Upper lobe of right lung (tissue), 1 donor: ENCODE measurements at places on chromosomes 16 and 17. TPM values are rescaled to one million over a fixed set of nuclear protein-coding genes. Genes with fewer than 3 reads are reported as not detected.
A peak's percentile ranks its signal among the peaks of the same experiment; 100 is the strongest.

- no peak for DNase-seq
These were observed 10.7 kb downstream of the CYBC1 start for GRCh38 chr17:82439829-82440365.

GRCh38 chr17:64146418-64147109 is 16.6 kb upstream of the ERN1 start:
- peak; percentile 82 for DNase-seq

DNA sequence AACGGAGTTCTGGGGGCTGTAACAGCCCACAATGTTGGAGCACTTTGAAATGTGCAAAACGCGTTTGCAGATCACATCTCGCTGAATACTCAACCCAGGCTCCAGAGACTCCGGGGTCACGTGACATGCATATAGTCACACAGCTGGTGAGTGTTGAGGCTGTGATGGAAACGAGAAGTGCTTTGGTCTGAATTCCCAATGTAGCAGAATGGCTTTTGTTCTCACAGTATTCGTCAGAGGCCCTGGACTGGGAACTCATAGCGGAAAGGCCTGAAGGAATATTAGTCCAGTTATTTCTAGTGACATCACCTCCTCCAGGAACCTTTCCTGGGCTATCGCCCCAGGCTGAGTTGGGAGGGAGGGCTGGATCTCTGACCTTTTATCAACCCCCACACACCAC is 95.8 kb upstream of the CRHR1 start:
- DNase-seq, result no peak

DNA sequence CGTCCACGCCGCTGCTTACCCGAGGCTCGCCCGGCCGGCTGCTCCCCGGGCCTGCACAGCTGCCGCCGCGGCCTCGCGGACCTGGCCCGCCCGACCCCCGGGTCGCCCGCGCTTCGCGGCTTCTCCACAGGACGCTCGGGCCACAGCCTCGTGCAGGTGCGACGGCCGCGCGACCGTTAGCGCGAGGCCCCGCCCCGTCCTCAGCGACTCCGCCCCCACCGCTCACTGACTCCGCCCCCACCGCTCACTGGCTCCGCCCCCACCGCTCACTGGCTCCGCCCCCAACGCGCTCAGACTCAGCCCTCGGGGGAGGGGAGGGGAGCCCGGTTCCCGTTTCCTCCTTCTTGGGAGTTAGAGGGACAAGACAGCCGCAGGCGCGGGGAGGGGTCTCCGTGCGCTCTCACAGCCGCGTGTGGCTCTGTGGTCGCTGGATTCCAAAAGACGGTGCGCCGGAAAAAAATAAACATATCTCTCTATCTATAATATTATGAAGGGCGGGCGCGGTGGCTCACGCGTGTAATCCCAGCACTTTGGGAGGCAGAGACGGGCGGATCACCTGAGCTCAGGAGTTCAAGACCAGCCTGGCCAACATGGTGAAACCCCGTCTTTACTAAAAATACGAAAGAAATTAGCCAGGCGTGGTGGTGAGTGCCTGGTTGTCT is at the start of gene MEIOB:
Gene MEIOB (minus strand): TSS at position 191 of the 662 bp plus-strand sequence. CDS start 3,989 bp downstream, outside the sequence.
- peak; percentile 70 for DNase-seq

Gene ZACN
- not detected for total RNA-seq

DNA sequence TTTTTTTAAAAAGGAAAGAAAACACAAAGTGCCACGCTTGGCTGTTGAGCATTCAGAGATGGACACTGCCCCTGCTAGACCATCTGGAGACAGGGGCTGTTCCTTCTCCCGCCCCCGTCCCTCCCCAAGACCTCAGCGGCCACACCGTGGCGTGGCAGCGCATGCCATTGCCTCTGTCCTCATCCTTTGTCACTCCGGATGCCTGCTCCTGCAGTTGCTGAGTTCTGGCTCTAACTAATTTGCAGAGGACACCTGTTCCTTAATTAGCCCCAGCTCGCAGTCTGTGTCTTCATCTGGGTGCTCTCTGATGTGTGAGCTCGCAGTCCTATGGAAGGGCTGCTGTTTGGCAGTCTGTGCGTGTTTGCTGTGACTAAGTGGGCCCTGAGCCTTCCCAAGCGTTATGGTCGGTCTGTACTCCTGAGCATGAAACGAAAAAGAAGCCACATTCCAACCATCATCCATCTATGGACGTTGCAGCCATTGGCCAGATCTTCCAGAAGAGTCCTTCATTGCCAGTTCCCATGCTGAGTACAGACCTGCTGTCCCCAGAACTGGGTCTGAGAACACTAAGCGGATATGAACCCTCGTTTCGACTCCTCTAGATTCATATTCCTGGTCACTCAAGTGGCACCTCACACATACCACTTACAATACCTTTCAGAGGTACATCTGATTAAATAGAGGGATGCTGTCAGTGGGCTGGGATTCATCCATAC is 40.9 kb upstream of the NAT9 start:
- no peak for DNase-seq

- DNase-seq, result peak; percentile 91
These were observed 49.4 kb upstream of the GSE1 start for GRCh38 chr16:85563515-85564276.

Gene EPX
- not detected for total RNA-seq

DNA sequence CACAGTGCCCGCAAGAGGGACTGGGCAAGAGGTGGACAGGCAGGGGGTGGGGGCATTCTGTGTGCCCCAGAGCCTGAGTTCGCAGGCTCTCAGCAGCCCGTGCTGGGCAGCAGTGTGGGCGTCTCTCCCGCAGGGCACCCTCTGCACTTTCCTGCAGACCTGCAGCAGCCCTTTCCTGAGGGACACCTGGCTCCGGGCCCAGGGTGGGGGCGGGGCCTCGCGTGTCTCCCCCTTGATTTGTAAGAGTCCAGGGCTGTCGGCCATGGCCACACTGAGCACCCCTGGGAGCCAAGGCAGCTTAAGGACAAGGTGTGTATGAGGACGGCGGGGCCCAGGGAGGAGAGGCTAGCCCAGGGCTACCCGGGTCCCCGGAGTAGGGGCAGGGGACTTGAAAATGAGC is 33.4 kb upstream of the SLC38A10 start:
- DNase-seq, result peak; percentile 83

Gene CHP2
- total RNA-seq, result not detected

Gene KCNJ16
- 0.35 TPM for total RNA-seq

GRCh38 chr17:7437950-7438614 is 1.2 kb upstream of the FGF11 start:
- peak; percentile 88 for DNase-seq

- DNase-seq, result no peak
These were observed 160.9 kb upstream of the TOX3 start for GRCh38 chr16:52707676-52708337.
